DMS153 (cell line): ENCODE measurements at places on chromosomes 2 and 18.
A peak's percentile ranks its signal among the peaks of the same experiment; 100 is the strongest.

DNA sequence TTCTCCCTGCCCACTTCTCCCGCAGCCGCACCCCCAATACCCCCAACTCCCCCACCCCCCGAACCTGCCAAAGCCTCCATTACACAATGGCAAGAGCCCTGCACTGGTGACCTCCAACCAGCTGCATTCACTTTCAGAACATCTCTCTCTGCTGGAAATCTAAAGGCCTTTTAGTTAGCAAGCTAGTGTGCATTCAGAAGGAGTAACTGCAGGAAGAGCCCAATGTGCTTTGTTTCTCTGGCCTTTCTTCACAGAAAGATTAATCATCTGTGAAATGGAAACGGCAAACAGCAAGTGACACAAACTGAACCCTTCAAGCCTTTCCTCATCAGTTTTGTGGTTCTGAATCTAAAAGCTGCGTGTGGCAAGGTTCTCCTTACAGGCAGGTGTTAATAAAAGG is 124.2 kb downstream of the OLA1 start:
- peak; percentile 16 for DNase-seq

DNA sequence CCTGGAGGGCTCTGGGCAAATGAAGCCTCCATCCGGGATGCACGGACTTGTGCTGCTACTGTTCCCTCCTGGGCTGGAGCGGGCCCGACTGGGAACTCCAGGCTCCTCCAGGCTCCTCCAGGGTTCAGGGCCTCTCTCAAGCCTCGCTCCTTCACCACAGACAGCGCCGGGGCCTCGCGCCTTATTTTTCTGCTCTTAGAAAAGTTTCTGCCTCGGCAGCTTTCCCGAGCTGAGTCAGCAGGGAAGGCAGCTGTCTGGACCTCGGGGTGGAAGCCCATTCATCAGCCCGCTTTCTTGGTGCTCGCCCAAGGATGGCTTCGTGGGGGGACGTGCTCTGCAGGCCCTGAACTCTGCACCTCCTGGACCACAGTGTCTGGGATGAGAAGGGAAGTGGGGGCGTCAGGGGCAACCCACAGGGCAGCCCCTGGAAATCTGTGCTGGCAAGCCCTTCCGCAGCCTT is 12.9 kb upstream of the TEX51 start:
- no peak for DNase-seq

- DNase-seq = no peak
These were observed 124.8 kb upstream of the CXCR4 start for GRCh38 chr2:136242687-136243277.

GRCh38 chr2:24469148-24469650 is 21.9 kb upstream of the NCOA1 start:
- DNase-seq = no peak

DNA sequence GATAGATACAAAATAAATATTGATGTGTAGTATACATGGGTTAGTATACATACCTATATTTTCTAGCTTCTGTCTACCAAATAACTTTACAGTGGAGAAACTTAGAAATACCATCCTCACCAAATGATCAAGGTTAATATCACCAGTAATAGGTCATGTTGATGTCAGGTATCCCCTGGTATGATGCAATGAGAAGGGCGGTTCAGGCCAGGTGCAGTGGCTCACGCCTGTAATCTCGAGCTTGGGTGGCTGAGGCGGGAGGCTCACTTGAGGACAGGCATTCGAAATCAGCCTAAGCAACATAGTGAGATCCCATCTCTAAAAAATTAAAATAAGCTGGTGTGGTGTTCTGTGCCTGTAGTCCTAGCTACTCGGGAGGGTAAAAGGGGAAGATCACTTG is 38.6 kb downstream of the CIB4 start:
- no peak for DNase-seq

GRCh38 chr2:37421686-37422085 is 77.3 kb downstream of the QPCT start:
- no peak for DNase-seq

- no peak for DNase-seq
These were observed 220.2 kb downstream of the HDAC4 start for GRCh38 chr2:239180526-239181073.

DNA sequence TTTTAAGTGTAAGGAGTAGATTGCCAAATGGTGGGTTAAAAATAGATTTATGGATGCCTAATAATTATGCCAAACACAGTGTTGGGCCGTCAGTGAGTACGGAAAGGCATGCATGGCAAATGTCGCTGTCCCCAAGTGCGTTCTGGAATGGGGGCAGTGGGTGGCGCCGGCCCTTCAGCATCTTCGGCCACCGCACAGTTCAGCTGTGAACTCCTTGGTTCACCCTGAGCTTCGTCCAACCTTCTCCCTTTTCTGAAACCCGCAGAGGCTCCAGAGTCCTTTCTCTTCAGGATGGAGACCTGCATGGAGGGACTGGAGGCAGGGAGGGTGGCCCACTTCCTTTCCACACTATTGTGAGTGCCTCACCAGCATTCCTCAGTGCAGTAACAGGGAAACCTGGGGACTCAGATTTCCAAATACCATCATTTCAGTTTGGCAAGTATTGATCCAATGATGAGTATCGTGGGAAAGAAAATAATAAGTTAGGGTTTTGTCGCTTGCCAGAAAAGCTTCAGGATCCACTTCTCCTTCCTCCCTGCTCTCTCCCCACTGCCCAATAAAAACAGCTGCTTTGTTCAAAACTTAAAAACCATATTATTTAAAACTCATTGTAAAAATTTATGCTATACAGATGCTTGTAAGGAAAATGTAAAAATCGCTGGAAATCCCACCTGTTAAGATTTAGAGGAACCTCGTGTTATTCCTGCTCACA is 74.6 kb upstream of the TXNDC2 start:
- DNase-seq = no peak

DNA sequence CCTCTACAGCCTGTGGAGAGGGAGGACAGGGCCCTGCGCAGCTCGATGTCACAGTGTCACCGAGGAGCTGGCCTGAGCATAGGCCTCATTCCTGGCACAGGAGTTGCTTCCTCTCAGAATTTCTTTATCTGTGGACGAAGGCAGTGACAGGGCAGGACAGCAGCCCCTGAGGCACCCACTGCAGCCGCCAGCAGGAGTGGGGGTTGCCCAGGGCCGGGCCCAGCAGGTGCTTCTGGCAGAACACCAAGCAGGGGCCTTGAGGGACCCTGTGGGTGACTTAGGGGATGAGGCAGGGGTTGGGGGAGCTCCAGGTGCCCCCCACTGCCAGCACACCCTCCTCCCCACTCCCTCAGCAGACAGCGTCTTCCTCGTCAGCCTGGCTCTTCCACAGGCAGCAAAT is 290.0 kb downstream of the PHLPP1 start:
- DNase-seq = no peak

- no peak for DNase-seq
These were observed 53.6 kb downstream of the HK2 start for GRCh38 chr2:74887445-74887951.

DNA sequence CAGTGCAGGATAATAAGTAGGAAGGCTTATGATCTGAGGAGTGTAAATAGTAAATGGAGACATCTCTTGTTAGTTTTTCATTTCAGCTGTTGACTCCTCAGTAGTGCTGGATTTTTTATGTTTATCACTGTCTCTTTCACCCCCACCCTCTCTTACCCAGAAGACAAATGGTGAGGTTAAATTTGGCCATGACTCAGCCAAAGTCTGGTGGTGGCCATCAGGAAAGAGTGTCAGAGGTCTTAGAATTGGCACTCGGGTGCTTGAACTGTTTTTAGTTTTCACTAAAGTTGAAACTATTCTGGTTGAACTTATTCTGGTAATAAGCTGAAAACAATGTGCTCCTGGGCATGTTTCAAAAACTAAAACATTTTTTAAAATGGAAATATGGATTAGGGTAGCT is 123.3 kb downstream of the FHOD3 start:
- no peak for DNase-seq

DNA sequence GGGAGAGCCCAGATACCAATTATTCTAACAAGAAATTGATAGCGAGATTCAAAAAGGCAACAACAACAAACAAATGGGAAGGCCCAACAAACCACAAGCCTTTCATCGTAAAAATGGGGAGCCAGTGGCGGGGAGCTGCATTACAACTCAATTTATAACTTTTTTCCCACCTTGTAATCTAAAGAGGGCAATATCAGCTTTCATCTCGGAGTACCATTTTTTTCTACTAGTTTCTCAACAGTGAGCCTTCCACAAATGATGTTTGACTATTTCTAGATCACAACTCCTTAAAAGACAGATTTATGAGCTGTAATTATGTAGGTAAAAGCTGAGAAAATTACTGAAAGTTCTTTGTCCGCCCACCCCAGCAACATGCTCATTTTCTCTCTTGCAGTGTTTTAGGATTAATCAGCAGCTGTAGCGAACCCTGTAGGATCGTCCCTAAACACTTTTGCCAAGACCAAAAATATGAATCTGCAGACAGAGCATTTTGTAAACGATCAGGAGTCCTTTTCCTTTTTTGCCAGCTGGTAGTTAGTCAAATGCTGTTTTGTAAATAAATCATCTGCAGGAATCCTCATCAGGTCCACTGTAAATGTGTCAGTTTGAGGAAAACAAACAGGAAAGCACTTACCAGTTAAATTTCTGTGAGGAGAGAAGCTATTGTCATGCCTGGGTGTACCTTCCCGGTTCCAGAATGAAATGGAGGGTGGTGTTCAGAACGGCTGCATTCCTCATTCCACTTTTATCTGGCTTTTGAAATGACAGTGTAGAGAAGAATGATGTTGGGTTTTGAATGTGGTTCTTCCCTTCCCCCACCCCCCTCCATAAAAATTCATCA is 53.2 kb downstream of the EEF1B2 start:
- DNase-seq = no peak

DNA sequence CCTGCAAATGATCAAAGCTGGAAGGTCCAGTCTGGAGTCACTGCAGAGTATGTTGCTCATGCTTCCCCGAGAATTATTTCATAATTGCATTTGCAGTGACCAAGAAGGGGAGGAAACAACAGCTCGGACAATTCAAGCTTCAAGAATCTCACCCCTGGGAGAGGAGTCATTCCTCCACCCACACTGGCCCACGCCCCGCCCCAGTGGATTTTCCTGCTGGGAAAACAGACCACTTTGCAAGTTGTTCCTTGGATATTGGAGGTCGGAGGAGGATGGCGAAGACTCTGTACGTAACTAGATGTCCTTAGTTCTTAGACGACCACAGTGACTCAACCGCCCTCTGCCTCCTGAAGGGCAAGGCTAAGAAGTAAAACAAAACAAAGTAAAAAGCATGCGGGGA is 159.4 kb downstream of the TPO start:
- no peak for DNase-seq

- DNase-seq = no peak
These were observed 134.1 kb upstream of the CREB1 start for GRCh38 chr2:207395535-207396251.

DNA sequence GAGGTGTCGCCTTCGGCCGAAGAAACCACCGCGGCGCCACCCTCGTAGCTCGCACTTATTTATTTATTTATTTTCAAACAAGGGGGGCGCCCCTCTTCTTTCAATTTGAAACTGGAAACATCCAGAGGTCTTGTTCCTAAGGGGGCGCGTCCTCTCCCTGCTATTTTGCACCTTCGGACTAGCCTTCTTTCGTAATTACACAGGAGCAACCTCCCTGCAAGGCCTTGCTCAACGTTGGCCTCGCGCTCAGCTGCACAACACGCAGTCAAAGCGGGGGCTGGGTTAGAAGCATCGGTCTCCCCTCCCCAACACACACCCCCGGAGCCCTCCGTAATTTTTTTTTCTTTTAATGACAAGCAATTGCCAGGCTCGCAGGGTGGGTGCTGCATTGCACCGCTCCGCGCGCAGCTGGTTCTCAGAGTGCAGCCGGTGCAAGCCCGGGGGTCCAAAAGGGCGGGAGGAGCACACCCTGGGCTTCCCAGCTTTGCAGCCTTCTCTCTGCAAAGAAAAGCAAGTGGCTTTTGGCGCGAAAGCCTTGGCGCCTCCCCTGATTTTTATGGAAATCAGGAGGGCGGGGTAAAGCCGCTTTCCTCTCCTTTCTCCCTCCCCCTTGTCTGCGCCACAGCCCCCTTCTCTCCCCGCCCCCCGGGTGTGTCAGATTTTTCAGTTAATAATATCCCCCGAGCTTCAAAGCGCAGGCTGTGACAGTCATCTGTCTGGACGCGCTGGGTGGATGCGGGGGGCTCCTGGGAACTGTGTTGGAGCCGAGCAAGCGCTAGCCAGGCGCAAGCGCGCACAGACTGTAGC is at the start of gene MYCN:
Gene MYCN, plus strand, starts transcription at position 697 of the 807 bp plus-strand sequence. CDS start 1,515 bp downstream, outside the sequence.
- DNase-seq = peak; percentile 13

DNA sequence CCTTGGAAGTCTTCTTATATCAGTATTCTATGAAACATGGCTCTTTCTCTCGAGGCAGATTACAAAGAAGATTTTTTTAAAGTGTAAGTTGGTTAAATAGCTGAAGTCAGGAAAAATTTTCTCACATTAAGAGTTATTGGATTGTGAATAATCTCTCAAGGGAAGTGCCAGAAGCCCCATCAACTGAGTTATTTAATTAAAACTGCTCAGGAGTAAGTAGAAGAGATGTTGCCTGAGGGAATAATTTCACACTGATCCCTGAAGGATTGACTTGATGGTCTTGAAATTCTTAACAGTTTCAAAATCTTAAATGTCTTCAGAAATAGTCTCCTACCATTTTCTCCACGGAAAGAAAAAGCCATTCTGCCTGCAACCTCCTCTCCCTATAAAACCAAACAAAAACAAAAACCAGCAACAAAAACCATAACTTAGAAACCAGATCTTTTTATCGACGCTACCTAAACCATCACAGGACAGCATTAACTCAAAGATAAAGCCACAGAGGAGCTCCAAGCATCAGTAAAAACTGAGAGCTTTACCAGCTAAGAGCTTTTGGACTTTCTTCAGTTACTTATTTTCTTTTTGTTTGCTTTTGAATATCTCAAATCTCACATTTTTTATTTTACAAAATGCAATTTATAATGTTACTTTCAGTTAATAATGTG is 12.9 kb downstream of the CD226 start:
- no peak for DNase-seq

- no peak for DNase-seq
These were observed 445.1 kb upstream of the SPRED2 start for GRCh38 chr2:65877331-65878010.

DNA sequence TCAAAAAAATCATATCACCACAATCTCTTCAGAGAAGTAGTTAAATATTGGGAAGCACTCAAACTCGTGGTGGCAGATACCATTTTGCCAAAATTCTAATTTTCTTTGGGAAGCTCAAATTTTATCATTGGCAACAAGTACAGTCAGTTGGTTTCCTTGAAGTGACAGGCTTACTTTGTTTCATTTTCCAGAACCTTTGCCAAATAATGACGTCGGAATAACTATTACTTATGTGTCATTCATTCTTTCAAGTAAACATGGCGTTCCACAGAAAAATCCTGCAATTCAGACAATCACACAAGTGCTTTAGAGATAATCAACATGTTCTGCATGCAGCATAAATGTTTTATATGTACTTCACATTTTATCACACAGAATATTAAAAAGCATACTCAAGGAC is 5.4 kb downstream of the TTLL4 start:
- DNase-seq = no peak

- no peak for DNase-seq
These were observed 714.1 kb downstream of the NUP35 start for GRCh38 chr2:183838295-183838694.

- no peak for DNase-seq
These were observed 98.5 kb downstream of the DSEL start for GRCh38 chr18:67417864-67418523.

GRCh38 chr2:15048000-15048399 is 415.5 kb downstream of the LRATD1 start:
- DNase-seq = no peak
